BE2C (cell line): ENCODE measurements at places on chromosomes 1 and 21.
A peak's percentile ranks its signal among the peaks of the same experiment; 100 is the strongest.

- peak; percentile 46 for DNase-seq
Observed at GRCh38 chr1:186212568-186213224, 162.4 kb downstream of the TPR start.

DNA sequence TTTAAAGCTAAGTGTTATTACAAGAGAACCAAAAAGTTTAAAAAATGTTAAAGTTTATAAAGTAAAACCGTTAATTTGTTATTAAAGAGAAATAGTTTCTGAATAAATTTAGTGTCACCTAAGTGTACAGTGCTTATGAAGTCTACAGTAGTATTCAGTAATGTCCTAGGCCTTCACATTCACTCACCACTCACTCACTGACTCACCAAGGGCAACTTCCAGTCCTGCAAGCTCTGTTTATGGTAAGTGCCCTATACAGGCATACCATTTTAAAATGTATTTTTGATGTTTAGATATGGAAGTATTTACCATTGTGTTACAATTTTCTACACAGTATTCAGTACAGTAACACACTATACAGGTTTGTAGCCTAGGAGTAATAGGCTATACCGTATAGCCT lies 60.1 kb upstream of the GCLM start:
- no peak for DNase-seq

GRCh38 chr1:204746838-204747442 lies 61.4 kb upstream of the LRRN2 start:
- DNase-seq = peak; percentile 66

DNA sequence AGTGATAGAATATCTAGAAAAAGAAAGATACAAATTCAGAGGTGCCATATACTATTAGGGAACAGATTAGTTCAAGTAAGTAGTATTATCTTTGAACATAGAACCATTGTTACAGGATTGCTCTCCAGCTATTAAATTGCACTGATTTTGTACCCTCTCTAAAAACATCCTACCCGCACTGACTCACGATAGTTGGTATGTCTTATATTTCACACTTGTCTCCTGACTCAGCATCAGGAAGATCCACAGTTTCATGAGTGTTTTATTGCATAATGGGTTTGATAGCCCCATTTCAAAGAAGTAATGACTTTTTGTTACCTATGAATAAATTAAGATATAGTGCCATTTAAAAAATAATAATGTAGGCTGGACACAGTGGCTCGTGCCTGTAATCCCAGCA lies 6.0 kb downstream of the TATDN3 start:
- DNase-seq = no peak

DNA sequence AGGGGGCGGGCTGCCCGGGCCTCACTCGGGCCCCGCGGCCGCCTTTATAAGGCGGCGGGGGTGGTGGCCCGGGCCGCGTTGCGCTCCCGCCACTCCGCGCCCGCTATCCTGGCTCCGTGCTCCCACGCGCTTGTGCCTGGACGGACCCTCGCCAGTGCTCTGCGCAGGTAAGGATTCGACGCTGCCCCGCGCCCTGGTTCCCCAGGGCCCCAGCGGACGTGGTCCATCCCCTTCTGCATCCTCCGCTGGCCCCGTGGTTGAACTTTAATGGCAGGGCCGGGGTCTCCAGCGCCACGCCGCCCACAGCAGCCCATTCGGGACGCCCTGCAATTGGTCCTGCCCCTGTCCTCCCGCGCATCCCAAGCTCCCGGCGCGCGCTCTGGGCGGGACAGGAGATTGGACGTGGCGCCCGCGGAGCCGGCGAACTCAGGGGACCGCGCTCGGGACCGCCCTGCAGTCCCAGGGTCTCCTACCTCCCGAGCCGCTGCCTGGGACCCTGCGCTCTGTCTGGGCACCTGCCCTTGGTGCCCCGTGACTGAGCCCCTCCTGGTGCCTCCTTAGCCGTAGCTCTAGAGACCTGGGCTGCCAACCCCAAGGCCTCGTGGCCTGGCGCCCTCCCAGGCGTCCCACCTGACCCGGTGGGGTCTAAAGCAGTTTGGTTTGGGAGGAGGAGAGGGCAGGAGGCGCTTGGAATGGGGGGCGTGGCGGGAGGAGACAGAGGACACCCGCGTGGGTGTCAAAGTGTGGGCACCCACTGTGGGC lies at the start of gene ALPL:
Gene ALPL, plus strand, starts transcription at position 73 of the 762 bp plus-strand sequence. CDS start 44,659 bp downstream, outside the sequence.
- DNase-seq = no peak
